RWPE1 (cell line): ENCODE measurements at places on chromosomes 16 and 17.

DNA sequence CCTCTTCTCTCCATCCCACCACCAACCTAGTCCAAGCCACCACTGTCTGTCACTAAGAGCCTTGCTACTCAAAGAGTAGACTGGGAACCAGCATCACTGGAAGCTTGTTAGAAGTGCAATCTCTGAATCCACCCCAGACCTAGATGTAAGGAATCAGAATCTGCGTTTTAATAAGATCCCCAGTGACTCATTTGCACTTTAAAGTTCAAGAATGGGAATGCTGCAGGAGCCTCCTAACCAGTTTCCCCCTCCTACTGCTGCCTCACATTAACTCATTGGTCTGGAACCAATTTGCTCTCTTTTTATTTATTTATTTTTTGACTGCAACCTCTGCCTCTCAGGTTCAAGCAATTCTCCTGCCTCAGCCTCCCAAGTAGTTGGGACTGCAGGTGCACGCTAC lies 19.8 kb upstream of the LYRM9 start:
- DNase-seq: no peak

GRCh38 chr17:3035968-3036280 lies 27.5 kb downstream of the OR1D5 start:
- no peak for DNase-seq

- no peak for DNase-seq
Measured at GRCh38 chr17:71287071-71287823, 833.6 kb upstream of the SOX9 start.

- DNase-seq: no peak
Measured at GRCh38 chr16:13130586-13130985, 229.2 kb downstream of the SHISA9 start.

- DNase-seq: peak; percentile 2
Measured at GRCh38 chr17:21687136-21687953, 5.0 kb upstream of the KCNJ18 start.

GRCh38 chr16:74769586-74770190 lies 4.9 kb downstream of the FA2H start:
- DNase-seq: no peak

GRCh38 chr16:21167360-21167759 lies 8.9 kb downstream of the LDAF1 start:
- peak; percentile 31 for DNase-seq

GRCh38 chr17:75383842-75384195 lies 21.7 kb downstream of the GRB2 start:
- no peak for DNase-seq

- no peak for DNase-seq
Measured at GRCh38 chr16:56199164-56199563, 7.9 kb downstream of the GNAO1 start.

DNA sequence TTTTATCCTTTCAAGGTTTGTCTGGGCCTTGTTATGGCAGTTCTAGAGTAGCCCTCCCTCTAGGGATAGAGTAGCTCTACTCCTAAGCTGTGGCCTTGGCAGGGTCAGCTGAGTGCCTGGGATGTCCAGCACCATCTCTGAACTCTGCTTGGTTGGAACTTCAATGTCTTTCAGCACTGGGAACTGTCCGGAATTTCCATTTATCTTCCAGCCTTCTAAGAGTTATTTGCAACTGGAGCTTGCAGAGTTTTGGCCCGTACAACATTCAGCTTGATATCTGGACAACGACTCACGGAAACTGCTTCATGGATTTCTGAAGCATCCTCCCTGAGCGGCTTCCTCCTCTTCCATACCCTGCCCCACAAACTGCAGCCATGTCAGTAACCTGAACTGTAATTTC lies 22.9 kb downstream of the MMD start:
- DNase-seq: no peak

GRCh38 chr17:83200751-83201150 lies 121.3 kb downstream of the METRNL start:
- no peak for DNase-seq

DNA sequence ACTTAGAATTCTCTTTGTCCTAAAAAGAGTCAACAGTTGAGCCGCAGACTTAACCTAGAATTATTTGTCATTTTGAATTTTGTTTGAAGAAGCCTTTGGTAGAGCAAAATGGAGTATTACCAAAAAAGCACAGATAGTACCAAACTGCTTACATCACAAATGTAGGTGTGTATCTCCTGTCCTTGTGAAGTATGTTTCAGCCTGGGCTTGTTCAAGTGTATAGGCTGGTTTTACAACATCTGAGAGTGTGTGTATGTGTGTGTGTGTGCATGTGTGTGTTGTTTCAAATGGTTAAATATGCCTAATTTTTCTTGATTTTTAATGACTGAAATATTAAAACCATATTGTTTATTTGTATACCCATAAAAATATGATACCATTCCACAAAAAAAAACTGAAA lies 188.7 kb upstream of the AXIN2 start:
- DNase-seq: no peak

DNA sequence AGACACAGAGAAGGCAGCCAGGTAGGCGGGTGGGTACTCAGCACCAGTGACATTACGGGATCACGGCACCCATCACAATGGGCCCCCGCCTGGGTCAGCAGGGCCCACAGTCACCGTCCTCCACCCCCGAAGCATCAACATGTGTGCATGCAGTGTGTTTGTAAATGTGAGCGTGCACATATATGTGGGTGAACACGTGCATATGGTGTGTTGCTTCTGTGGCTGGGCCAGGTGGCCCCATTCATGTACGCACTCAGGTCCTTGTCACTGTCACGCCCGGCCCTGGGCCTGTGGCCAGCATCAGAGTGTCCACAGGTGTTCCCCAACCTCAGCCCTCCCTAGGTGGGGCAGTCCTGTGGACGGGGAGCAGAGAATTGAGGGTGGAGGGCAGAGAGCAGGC lies 37.1 kb downstream of the TNFRSF13B start:
- no peak for DNase-seq

DNA sequence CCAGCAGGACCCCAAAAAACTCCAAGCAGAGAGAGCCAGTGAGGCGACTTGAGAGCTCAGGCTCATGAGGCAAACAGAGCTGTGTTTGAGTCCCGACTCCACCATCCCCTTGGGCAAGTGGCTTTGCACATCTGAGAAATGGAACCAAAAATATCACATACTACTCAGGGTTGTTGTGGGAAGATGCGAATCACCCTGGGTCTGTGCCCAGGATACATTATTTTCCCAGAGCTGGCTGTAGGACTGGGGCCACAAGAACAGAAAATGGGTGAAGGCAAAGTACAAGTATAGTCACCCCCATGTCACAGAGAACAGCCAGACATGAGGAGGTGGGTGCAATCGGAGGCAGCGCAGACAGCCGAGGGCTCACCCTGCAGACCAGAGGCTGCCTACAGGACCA lies 127.3 kb downstream of the GAS7 start:
- DNase-seq: no peak

DNA sequence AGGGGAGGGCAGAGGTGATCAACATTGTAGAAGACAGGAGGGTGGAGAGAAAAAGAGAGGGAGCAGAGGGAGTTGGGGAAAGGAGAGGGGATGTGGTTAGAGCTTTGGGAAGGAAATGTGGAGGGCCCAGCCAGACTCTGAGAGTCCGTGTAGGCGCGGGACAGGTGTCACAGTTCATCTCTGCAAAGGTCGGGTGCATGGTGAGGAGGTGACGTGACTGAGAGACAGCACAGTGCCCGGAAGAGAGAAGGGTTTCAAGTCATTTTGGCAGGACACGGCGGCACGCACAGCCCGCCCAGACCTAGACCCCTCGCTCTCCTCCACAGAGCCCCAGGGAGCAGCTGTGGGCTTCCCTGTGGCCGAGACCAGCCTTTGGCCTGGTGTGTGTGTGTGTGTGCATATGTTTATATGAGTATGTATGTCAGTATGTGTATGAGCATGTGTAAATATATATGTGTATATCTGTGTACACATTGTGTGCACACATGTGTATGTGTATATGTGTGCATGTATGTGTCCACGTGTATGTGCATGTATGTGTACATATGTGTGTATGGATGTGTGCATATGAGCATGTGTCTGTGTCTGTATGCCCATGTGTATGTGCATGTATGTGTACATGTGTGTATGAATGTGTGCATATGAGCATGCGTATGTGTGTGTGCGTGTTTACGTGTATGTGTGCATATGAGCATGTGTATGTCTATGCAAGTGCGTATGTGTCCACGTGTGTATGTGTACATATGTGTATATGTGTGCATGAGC lies 104.6 kb downstream of the SEC14L1 start:
- no peak for DNase-seq

DNA sequence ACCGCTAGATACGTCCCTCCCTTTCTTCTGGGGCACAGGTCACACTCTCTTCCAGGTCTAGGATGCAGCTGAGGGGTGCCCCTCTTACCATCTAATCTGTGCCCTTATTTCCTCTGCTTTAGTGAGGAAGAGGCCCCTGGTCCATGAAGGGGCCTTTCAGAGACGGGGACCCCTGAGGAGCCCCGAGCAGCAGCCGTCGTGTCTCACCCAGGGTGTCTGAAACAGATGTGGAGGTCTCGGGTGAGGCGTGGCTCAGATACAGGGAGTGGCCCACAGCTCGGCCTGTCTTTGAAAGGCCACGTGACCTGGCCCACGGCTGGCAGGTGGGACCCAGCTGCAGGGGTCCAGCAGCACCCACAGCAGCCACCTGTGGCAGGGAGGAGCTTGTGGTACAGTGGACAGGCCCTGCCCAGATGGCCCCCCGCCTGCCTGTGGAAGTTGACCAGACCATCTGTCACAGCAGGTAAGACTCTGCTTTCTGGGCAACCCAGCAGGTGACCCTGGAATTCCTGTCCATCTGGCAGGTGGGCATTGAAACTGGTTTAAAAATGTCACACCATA lies 15.6 kb downstream of the SCGB1C2 start:
- DNase-seq: no peak

DNA sequence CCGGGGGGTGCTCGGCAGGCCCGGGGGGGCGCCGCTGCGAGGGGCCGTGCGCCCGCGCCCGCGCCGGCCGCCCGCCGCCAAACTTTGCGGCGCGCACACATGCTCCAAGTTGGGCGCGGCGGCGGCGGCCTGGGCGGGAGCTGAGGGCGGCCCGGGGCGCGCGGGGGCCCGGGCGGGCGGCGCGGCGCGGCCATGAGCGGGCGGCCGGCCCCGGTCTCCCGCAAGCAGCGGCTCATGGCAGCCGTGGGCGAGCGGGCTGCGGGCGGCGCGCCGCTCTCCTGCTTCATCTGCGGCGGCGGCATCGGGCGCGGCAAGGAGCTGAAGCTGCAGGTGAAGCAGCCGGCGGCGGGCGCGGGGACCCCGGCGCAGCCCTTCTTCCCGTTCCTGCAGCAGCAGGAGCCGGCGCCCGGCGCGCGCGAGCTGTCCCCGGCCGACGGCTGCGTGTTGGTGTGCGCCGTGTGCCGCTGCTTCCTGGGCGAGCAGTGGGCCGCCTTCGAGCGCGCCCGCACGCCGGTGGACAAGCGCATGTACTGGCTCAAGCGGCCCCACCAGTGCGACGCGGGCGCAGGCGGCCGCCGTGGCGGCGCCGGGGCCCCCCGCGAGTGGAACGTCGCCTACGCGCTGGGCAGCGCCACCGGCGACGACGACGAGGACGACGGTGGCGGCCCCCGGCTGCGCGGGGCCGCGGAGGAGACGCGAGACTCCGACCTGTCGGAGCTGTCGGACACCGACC lies 57.2 kb upstream of the CIBAR2 start:
- DNase-seq: peak; percentile 15

DNA sequence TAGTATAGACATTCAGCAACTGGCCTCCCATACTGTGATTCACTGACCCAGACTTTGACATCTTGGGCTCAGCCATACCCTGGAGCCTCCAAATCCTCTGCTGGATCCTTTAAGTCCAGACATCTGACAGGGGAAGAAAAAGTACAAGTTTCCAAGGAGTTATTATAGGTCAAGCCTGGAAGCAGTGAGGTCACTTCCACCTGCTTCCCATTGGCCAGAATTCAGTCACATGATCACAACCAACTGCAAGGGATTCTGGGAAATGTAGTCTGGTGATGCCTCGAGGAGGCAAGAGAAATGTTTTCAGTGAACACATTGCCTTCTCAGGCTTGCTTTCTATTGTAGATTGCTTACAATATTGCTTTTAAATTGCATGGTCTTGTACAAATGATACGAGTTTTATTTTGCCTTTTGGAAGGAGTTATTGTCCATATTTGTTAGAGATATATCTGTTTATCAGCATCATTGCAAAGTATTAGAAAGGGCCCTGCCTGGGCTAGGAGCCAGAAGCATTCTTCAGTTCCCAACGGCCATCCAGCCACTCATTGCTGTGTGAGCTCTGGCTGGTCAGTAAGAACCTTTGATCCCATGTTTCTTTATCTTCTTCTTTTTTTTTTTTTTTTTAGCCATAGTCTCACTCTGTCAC lies 696.9 kb downstream of the WWOX start:
- peak; percentile 48 for DNase-seq

GRCh38 chr17:6165806-6166205 lies 95.6 kb downstream of the WSCD1 start:
- DNase-seq: no peak

DNA sequence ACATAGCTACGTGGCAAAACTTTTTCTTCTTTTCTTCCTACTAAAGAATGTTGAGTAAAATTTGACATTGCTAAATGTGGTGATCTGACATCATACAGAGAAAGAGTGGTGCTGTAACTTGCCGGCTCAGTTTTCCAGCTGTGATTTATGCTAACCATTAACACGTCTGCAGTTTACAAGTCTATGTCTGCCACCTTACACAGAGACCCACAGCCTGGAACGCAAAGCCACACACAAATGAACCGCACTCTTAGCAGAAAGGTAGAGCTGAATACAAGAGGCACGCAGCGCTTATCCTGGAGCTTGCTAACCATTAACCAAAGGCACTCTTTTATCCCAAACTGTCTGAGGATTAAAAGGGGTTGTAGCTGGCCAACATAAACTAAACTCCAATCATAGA lies 31.9 kb downstream of the CACNG1 start:
- DNase-seq: no peak

DNA sequence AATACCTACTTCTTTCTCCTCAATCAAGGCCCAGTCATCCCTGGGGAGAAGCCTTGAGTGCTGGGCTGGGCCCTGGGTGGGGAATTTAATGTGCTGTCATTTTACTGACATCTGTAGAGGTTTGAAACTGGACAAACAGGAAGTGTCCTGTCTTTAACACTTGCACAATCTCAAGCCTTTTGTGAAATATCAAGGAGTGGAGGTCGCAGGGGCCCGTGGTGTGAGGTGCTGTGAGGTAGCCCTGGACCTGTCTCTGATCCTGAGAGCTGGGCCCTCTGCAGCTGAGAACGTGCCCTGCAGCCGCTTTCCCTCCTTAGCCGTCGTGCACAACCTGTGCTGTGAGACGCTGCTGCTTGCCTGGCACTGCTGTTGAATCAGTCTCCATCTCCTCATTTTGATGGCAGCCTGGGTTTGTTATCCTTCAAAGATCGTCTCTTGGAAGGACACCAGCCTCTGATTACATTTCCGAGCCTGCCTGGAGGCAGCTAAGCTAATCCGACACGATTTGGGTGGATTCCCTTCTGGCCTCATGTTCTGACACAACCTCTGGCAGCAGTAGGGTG lies 29.9 kb downstream of the SMARCE1 start:
- DNase-seq: no peak

DNA sequence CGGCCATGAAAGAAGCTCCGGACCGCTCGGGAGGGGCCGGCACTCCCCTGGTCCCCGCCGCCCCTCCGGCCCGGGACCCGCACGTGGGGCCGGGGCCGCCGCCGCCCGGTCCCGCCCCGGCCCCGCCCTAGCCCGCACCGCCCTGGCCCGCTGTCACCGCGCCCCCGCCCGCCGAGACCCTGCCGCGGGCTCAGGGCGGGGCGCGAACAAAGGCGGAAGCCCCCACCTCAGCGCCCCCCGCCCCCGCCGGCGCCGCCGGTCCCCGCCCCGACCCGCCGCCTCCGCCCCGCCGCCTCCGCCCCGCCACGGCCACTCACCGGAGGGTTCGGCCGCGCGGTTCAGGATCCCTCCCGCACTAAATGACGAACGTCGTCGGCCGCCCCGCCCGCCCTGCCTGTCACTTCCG lies at the start of gene ARHGDIA:
Gene ARHGDIA (minus strand): TSS at position 357 of the 406 bp plus-strand sequence. CDS start 1,407 bp downstream, outside the sequence.
- DNase-seq: no peak

GRCh38 chr16:88676502-88677242 lies 9.6 kb downstream of the SNAI3 start:
- no peak for DNase-seq
